ENCODE measurements at places on chromosomes 11 and 22.

DNA sequence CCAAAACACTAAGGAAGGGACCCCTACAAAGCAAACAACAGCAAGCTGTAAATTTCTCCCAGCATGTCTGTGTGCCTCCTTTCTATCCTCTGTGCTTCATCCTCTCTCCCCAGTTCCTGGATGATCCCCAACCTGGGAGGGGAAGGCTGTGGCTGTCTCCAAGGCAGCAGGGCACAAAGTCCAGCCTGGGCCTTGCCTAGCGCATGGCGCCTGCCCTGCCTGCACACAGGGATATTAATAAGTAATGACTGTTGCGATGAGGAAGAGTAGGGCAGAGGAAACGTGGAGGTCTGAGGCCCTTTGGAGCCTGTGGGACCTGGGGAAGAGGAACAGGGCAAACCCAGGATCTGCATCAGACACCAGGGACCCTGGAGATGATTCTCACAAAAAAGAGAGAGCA lies 2.0 kb downstream of the USH1C start:
- no peak for DNase-seq

GRCh38 chr11:9509041-9509440 lies 48.2 kb downstream of the ZNF143 start:
- no peak for DNase-seq

DNA sequence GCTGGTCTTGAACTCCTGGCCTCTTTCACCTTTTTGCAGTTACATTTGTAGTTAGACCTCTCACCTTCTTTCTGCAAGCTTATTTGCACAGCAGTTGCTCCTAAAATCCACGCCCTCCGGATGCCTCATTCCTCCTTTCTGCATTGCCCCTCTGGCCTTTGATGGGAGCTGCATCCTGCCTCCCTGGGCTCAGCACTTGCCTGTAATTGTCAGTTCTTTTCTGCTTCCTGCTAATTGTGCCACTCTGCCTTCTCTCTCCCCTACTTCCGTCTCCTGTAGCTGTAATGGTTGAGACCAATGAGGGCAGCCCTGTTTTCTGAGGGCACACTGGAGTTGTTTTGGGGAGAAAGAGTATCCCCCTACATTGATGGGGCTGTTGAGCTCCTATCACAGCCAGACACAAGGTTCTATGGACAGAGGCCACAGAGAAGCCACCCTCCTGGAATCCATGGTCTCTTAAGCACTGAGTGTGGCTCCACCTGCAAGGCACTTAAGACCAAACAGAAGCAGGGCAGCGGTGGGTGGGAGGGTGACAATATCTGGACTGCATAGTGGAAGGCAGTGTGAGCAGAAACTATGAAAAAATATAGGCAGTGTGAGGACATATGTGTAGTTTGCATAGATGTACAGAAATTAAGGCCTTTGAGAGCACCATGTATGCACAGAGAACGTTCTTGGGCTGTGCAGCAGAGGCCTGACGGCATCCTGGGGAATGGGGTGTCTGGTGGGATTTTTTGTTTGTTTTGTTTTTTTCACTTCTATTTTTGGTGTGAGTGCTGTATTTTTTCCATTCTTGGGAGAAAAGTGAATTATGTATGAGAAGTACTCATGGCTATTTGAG lies 30.5 kb downstream of the YDJC start:
- no peak for DNase-seq

DNA sequence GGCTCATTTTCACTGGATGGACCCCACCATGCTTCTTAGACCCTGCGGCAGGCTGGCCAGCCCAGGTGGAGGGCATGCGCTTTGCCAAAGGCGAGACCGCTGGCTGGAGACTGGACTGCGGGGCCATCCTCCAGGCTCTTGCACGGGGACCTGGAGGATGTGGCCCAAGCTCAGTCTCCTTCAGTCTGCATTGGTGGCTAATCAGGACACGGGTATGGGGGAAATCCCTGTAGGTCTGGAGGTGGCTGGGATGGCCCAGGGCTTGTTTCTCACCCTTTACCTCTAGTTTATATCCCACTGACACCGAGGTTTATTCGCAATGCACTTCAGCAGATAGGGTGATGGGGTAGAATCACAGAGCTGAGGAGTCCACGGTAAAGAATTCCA lies 45.0 kb downstream of the BCR start:
- DNase-seq, result no peak

DNA sequence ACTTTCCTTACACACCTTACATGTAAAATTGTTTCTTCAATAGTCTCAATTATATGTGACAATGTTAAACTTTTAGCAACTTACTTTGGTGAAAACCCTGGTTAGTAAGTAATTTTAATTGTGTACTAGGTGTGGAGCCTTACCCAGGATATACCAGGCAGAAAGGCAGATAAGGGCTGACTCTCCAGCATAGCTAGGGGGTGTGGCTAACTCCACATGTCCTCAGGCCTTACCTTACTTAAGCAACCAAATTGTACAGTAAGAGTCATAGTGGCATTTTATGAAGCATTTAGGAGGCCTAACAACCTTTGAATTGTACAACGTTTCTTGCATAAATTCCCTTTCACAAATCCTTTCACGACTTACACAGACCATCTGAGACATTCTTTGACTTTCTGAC lies 118.2 kb upstream of the OR9Q1 start:
- DNase-seq, result no peak

DNA sequence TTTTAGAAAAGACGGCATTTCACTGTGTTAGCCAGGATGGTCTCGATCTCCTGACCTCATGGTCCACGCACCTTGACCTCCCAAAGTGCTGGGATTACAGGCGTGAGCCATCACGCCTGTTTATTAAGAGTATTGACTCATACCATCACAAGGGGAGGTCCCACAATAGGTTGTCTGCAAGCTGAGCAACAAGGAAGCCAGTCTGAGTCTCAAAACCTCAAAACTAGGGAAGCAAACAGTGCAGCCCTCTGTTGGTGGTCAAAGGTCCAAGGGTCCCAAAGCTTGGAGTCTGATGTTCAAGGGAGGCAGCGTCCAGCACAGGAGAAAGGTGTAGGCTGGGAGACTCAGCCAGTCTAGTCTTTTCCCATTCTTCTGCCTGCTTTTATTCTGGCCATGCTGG lies 32.8 kb upstream of the LDLRAD3 start:
- no peak for DNase-seq

GRCh38 chr22:48856308-48856615 lies 971.4 kb downstream of the BRD1 start:
- DNase-seq, result no peak

DNA sequence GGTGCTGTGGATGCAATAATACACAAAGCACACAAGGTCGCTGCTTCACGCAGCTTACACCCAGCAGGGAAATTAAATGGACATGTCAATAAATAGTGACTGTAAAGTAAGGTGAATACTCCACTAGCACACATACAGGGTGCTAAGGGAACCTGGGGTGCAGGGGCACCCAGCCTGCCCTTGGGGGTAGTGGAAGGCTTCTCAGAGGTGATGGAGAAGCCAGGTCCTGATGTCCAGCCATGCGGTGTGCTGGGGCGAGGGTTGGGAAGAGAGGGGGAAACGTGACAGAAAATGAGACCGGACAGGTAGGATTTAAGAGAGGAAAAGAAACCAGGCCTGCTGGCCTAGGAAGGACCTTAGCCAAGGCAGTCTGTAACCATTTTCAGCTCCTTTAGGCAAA lies 200.5 kb downstream of the GRIK4 start:
- no peak for DNase-seq

GRCh38 chr11:76635991-76636738 lies 34.4 kb downstream of the LRRC32 start:
- no peak for DNase-seq

DNA sequence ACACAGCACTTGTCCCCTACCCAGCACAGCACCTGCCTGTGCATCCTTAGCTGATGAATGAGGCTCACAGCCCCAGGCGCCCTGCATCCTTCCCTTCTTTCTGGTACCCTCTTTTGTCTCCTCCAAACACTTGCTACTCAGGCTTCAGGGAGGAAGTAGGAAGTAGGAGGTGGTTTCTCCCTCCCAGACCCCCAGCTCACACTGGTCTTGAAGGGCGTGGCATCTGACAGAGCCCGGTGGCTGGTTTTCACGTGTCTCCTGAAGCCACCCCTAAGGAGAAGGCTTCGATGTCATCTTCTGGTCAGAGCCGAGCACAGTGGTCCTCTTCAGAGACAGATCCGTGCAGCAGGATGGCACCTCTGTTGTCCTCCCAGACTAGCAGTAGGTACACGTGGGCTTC lies 109.8 kb downstream of the PTPRJ start:
- no peak for DNase-seq

- DNase-seq, result no peak
Observed at GRCh38 chr22:32407312-32407711, 4.7 kb downstream of the RTCB start.

DNA sequence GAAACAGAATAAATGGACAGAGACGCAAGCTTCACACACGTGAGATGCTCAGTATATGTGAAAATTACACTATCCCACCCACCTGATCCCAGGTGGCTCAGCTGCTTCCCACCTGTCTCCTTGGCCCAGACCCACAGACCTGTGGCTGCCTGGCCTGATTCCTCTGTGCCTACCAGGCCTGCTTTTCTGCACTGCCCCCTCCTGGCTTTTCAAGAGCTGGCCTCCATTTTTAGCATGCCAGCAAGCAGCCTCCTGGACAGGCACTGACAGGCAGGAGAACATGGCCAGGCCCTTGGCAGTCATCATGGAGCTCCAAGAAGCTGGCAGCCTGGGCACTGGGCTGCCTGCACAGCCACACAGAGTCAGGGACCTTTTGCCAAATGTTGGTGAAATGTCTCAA lies 79.5 kb upstream of the HMGXB4 start:
- no peak for DNase-seq

GRCh38 chr11:61626580-61627380 lies 45.9 kb upstream of the SYT7 start:
- DNase-seq, result no peak

DNA sequence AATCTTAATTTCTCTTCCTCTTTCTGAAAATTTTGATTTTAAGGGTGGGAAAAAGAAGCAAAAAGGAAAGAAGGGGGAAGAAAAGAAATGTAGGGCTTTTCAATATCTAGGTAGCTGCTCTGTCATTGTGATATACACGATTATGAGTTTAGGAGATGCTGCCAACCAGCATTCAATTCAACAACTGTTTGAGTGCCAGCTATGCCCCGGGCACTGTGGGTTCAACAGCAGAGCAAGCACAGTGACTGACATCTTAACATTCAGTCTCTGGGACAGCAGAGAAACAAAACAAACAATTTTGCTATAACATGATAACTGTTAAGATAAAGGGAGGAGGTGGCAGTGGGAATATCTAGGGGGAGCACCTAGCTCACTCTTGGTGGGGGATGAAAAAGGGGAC lies 91.6 kb downstream of the DBX1 start:
- DNase-seq, result no peak

GRCh38 chr11:6625156-6625831 lies 6.1 kb upstream of the TPP1 start:
- no peak for DNase-seq

GRCh38 chr22:38453066-38453672 lies 1.8 kb downstream of the KCNJ4 start:
- DNase-seq, result no peak

DNA sequence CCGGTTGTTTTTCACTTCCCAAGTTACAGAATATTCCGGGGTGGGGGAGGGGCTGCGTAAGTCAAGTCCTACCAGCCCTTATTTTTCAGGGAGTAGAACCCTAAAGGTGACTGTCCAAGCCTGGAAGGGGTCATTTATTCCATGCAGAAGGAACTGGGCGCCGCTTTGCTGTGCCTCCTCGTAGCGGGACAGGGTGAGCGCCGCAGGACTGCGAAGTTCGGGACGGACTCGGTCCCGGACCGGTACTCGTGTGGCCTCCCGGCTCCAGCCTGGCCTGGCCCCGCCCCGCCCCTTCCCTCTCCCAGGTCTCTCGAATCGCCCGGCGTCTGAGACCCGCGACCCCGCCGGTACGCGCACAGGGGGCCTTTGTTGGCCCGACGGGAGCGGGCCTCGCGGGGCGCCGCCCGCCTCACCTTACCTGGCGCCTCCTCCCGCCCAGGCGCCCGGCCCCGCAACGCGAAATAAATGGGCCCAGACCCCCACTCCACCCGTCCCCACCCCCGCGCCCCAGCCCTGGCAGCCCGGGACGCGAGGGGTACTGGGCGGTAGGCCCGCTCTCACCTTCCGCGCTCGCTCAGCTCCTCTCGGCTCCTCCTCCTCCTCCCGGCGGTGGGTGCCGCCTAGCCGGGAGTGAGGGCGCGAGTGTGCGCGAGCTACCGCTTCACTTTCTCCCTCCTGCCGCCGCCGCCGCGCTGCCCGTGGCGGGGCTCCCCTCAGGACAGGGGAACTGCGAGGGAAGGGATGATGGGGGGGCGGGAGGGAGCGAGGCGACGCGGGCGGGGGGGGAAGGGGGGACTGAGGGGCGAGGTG lies 698 bp downstream of the PAK1 start:
- no peak for DNase-seq

DNA sequence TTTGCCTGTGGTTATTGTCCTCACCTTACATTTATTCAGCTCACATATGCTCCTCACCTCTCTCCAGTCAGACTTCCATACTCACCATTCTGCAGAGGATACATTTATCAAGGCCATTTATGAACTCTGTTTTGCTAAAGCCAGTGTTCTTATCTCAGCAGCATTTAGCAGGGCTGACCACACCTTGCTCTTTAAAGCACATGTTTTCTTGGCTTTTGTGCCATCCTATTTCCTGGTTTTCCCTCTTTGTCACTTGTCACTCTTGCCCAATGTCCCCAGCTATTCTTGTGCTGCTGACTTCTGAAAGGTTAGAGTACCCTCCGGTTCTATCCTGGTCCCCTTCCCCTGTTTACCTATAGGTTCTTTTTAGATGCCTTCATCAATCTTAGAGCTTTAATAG lies 446.6 kb downstream of the NELL1 start:
- no peak for DNase-seq

GRCh38 chr11:103051151-103051801 lies 40.7 kb downstream of the DCUN1D5 start:
- DNase-seq, result no peak

DNA sequence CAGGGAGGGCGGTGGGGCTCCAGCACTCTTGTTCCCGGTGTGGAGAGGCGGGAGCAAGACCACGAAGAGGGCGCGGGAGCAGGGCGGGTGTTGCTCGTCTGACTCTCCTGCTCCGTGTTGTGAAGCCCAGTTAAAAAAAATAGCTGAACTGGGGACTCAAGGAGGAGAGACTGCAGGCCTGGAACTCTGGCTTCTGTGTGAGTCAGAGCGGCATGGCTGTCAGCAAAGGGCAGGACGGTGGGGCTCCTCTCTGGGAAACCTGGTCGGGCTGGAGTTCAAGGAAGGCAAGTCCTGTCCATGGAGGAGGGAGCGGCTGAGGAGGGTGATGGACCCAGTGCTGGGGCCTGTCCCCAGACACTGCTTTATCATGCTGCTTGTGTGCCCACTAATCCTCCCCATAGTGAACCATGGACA lies 152.3 kb downstream of the FEZ1 start:
- no peak for DNase-seq

DNA sequence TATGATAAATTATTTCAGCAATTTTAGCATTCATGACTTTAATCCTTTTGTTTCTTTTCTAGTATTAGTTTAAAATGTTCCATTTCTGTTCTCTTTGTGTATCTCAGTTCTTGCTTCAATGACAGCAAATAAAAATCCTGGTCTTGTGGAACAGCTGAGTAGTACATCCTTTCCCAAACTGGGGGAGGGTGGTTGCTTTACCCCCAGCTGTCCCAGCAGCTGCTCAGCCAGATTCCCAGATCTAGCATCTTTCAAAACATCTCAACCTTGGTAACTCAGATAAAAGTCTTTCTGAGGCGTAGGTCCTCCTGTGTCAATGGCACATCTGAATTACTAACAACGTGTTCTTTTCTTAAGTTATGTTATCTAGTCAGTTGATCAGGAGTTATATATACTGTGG lies 72.2 kb upstream of the GRK2 start:
- DNase-seq, result no peak
